ENCODE measurements at places on chromosomes 16 and 17.

GRCh38 chr17:29331708-29332085 lies 37.7 kb upstream of the NUFIP2 start:
- no peak for DNase-seq

- peak; percentile 87 for DNase-seq
These were observed 12.8 kb upstream of the CBX8 start for GRCh38 chr17:79809530-79810129.

- DNase-seq: no peak
These were observed 299.5 kb downstream of the NPIPA8 start for GRCh38 chr16:18037051-18037450.

GRCh38 chr17:48732688-48733629 lies 4.4 kb upstream of the HOXB13 start:
- DNase-seq: no peak

- no peak for DNase-seq
These were observed 1023.4 kb downstream of the CDH11 start for GRCh38 chr16:64098451-64098850.

GRCh38 chr16:76676356-76676755 lies 399.2 kb downstream of the CNTNAP4 start:
- DNase-seq: peak; percentile 25

GRCh38 chr16:12760819-12761611 lies 42.7 kb downstream of the CPPED1 start:
- no peak for DNase-seq

DNA sequence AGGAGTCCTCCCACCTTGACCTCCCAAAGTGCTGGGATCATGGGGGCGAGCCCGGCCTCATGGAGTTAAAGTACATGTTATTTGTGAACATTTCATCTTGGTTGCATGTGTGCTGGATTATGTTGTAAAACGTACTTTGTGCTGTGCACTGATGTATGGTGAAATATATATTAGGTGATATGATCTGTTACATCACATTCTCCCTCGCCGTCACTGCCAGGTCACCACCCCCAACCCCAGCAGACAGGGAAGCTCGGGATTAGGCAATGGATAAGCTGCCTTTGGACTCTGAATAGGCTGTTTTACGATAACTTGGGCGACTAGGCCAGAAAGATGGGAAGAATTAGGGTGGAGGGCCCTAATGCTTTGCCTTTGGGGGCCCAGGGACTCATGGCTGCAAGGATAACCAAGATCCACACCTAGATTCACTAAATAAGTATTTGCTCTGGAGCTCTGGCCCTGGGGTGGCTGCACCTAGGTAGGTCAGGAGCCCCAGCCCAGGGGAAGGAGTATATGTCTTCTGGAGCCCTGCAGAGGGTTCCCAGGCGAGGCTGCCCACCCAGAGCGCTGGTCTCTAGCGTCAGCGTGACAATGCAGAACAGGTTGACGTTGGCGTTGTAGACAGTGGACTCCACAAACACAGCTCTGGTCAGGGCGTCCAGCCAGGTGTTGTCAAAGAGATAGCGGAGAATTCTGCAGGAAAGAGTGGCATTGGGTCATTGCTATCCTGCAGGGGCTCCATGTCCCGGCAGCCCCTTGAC lies 27.1 kb upstream of the GCSH start:
- DNase-seq: no peak

DNA sequence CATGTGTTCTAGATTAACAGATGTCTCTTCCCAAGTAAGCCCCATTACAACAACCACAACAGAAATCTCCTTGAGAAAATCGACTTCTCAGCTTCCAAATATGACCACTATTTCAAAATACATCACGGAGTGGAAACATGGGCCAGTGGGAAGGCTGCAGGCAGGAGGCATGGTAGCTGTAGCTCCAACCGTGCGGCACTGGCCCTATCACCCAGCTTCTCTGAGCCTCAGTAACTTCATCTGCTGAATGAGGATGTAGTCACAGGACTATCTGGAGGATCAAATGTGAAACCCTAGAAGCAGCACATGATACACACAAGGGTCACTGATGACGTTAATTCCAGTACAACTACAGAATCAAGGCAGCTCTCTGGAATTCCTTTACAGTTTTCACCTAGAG lies 112.2 kb downstream of the VPS53 start:
- no peak for DNase-seq

GRCh38 chr17:74163271-74163821 lies 40.1 kb upstream of the RPL38 start:
- peak; percentile 22 for DNase-seq

GRCh38 chr16:25563700-25564099 lies 128.1 kb upstream of the HS3ST4 start:
- no peak for DNase-seq

GRCh38 chr17:29057361-29057760 lies 14.4 kb downstream of the PIPOX start:
- no peak for DNase-seq

DNA sequence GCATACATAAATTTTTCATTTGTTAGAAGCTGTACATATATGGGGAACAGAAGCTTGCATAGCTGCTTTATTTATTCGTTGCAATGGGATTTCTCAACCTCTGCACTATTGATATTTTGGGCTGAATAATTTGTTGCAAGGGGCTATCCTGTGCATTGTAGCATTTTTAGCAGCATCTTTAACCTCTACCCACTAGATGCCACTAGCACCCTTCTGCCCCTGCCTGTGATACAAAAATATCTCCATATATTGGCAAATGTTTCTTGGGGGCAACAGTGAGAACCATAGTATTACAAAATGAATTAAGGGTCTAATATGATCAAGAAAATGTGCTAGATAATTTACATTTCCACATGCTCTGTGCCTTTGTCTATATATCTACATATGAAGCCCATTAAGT lies 1401.0 kb downstream of the CDH11 start:
- DNase-seq: peak; percentile 4

DNA sequence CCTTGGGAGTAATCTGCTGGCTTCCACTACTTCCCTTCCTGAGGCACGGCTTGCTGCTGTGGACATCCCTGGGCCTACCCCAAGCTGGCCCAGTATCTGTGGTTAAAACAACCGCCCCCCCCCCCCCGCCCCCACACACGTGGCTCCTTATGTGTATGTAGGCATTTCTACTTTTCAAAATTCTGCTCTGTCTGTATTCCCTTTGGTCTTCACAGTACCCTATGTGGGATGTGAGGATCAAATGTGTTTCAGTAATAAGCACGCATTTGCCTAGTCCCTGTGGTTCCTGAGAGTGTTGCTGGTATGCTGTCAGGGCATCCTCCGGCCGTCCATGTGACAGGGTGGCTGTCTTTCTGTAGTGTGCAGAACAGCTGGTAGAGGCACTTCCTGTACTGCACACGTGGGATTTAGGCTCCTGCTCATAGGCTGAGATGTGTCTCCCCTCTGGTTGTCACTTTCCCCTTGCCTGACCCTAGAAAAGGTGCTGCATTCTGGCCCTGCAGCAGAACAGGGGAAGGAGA lies 2.2 kb downstream of the NT5M start:
- peak; percentile 76 for DNase-seq

DNA sequence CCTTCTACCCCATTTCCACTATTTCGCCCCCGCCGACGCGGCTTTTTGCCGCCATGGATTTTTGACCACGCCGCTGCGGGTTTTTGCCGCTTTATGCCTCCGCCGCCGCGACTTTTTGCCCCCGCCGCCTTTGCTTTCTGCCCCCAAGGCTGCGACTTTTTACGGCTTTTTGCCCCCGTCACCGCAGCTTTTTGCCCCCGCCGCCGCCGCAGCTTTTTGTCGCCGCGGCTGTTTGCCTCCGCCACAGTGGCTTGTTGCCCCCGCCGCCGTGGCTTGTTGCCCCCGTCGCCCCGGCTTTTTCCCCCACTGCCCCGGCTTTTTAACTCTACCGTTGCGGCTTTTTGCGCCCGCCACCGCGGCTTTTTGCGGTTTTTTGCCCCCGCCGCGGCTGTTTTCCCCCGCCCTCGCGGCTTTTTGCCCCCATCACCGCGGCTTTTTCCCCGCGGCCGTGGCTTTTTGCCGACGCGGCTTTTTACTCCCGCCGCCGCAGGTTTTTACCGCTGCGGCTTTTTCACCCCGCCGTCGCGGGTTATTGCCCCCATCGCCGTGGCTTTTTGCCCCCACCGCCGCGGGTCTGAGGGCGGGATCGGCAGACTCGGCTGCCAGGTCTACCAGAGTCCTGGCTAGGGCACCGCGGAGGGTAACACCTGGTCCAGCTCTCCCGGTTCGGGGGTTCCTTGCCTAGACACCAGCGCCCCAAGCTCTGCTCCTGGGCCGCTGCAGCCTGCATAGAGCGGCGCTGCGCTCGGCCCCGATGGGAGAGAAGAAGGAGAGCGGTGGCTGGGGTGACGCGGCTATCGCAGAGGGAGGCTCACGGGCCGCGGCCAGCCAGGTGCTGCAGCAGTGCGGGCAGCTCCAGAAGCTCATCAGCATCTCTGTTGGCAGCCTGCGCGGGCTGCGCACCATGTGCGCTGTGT lies 562.7 kb upstream of the WSB1 start:
- DNase-seq: no peak

GRCh38 chr16:75265911-75266701 lies 14.7 kb upstream of the BCAR1 start:
- DNase-seq: peak; percentile 88

GRCh38 chr16:1073566-1074378 lies 1.2 kb downstream of the SSTR5 start:
- no peak for DNase-seq

- no peak for DNase-seq
These were observed 169.2 kb downstream of the RBFOX1 start for GRCh38 chr16:7501868-7502267.

DNA sequence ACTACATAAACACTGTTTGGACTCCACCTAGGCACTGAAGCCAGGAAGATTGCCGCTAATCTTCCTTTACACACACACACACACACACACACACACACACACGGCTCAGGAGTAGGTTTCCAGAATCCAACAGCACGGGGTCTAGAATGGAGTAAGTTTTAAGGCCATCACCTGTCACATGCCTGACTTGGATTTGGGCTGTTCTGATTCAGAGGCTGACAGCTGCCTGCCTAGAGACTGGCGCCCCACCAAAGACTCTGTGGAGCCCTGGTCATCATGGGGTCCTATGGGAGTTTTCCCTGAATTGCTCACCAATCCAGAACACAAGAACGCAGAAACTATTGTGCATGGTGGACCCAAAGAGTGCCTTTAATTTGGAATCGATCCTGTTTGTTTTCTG lies 10.9 kb downstream of the CDRT4 start:
- no peak for DNase-seq

GRCh38 chr17:47692895-47693730 lies 848 bp upstream of the TBKBP1 start:
- peak; percentile 72 for DNase-seq

DNA sequence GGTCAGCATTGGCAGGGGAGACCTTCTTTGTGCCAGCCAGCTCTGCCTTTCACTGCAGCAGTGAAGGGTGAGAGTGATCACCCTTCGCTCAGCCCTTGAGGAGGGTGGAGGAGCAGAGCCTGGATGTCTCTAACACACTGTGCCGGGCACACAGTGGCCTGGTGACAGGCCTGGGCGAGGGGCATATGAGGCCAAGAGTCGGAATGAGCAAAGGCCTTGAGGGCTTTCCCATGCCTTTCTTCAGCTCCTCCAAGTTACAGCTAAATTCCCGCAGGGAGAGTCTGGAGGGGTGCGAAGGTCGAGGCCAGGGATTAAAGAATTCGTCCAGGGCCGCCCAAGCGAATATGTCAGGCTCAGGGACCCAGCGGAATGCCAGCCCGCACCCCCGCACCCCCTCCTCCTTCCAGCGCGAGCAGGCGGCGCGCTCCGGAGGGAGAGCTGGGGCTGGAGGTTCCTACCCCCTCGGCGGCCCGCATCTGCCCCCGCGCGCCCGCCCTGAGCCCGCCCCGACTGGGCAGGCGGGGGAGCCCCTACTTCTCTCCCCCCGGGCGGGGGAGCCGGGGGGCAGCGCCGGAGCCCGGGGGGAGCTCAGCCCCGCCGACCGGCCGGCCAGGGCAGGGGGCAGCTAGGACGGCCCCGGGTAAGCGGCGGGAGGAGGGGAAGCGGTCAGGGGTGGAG lies at the start of gene RASL10B:
TSS of gene RASL10B (plus strand) at position 401 of the 678 bp plus-strand sequence. CDS start 3,546 bp downstream, outside the sequence.
- peak; percentile 65 for DNase-seq

DNA sequence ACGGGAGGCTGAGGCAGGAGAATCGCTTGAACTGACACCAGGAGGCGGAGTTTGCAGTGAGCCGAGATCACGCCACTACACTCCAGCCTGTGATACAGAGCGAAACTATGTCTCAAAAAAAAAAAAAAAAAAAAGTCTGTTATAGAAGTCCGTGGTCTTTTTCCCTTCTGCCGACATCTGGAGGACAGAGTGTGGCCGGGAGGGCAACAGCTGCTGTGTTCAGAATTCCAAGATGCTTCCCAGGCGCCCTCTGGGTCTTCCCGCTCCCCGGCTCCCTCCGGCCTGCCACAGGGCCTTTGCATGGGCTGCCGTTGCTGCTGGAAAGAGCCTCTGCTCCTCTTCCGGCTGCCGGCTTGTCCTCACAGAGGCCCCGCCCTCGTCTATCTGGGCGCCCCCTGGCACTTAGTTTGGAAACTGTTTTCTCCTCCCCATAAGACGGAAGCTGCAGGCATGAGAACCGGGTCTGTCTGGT lies 2.4 kb upstream of the CACNA1H start:
- DNase-seq: no peak

DNA sequence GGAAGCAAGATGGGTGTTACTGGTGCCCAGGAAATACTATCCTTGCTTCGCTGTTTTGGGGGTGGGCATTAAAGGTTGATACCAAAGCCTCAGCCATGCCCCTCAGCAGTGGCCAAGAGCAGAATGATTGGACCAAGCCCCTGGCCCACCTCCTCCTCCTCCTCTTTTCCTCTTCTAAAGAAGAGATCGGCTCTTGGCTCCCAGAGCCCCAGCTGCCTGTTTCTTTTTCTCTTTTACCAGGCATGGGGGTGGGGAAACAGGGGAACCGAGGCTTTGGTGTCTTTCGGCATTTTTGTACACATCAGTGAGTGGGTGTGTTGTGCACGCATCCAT lies 5.8 kb downstream of the THRA start:
- no peak for DNase-seq

GRCh38 chr17:6775871-6776405 lies at the start of gene FBXO39:
TSS of gene FBXO39 (plus strand) at chr17:6776215. CDS start at chr17:6779869, 3,654 bp downstream.
- no peak for DNase-seq
